ENCODE measurements at places on chromosomes 11 and 22. TPM values are rescaled to one million over a fixed set of nuclear protein-coding genes. Genes with fewer than 3 reads are reported as not detected.

GRCh38 chr22:29251981-29252911, 15.5 kb downstream of the RHBDD3 start:
- no peak for DNase-seq

- DNase-seq, result peak; percentile 27
Measured at GRCh38 chr11:122100756-122101080, 15.3 kb downstream of the BLID start.

- DNase-seq, result no peak
Measured at GRCh38 chr11:85844439-85845123, 10.6 kb upstream of the CCDC83 start.

The ZNF70 gene
- total RNA-seq, result 9.4 TPM

The KDM4D gene
- total RNA-seq, result 0.74 TPM
